ENCODE measurements at places on chromosomes 1 and 21.

- no peak for DNase-seq
Observed at GRCh38 chr1:201499795-201500669, 6.9 kb downstream of the CSRP1 start.

- DNase-seq: no peak
Observed at GRCh38 chr1:100422065-100422464, 69.8 kb downstream of the CDC14A start.

GRCh38 chr21:35737899-35738346, 322.4 kb downstream of the SETD4 start:
- DNase-seq: no peak

DNA sequence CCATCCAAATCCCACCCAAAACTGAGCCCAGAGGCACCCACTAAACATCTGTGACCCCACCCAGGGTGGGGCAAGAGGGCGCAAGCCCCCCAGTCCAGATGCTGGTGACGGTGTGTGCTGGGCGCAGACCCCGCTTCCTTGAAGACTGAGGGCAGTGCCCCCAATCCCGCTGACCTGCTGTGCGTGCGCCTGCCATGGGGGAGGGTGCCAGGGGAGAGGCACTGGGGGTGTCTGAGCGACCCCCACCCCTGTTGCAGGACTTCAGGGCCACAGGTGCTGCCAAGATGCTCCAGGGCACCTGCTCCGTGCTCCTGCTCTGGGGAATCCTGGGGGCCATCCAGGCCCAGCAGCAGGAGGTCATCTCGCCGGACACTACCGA, 13.3 kb downstream of the COL6A2 start:
- peak; percentile 50 for DNase-seq

All from right lobe of liver (tissue), 6 donors.